ENCODE measurements at places on chromosomes 2 and 18.

GRCh38 chr2:74413001-74413698 is 8.3 kb downstream of the C2orf81 start:
- DNase-seq = no peak

DNA sequence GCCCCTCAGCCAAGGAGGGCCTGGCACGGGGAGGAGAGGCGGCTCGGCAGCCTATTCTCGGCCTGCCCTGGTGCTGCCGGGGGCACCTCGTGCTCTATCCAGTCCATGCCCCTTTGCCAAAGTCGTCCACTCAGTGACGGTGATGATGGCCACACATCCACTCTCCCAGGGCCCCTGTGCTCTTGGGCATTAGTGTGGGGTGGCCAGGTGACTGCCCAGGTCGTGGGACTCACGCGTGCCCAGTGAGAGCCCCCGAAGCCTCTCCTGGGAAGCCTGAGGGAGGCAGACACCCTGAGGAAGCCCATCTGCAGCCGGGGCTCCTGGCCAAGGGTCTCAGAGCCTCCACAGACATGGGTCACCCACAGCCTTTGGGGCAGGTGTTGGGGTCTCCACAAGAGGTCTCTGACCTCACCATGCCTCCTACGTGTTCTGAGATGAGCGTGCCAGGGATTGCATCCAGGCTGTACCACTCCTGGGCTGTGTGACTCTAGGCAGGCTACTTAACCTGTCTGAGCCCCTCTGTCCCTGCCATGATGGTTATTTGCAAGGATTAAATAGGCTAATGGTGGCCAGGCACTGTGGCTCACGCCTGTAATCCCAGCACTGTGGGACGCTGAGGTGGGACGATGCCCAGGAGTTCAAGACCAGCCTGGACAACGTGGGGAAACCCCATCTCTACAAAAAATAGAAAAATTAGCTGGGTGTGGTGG is 12.9 kb downstream of the RAMP1 start:
- no peak for DNase-seq

GRCh38 chr2:97991081-97991856 is 4.5 kb downstream of the TMEM131 start:
- DNase-seq = no peak

- DNase-seq = no peak
Measured at GRCh38 chr18:73232933-73233332, 365.1 kb upstream of the NETO1 start.

GRCh38 chr2:1236606-1237005 is 176.7 kb upstream of the TPO start:
- no peak for DNase-seq

DNA sequence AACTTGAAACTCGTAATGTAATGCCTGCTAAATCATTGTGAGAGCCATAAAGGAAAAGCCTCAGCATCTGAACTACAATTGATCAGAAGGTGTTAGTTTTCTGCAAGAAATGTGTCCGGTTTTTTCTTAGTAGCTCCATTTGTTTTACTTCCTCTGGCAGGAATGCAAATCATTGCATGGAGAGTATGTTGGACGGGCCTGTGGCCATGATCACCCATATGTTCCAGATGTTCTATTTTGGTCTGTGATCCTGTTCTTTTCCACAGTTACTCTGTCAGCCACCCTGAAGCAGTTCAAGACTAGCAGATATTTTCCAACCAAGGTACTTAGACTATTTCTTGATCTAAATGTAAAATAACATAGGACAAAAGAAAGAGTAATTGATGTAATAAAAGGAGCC is 126.6 kb downstream of the DPP4 start:
- DNase-seq = no peak

Data from stimulated activated CD8-positive, alpha-beta memory T cell treated with anti-CD3 and anti-CD28 coated beads, Interleukin-7, amount 100 ng/mL, for 1 hour (primary cell).